ENCODE measurements at places on chromosomes 5 and 9. TPM values are rescaled to one million over a fixed set of nuclear protein-coding genes. Genes with fewer than 3 reads are reported as not detected.

Gene RNF180
- not detected for total RNA-seq

- no peak for DNase-seq
Measured at GRCh38 chr5:149583394-149583793, 2.1 kb downstream of the ARHGEF37 start.

Gene BNC2
- total RNA-seq = 0.37 TPM

DNA sequence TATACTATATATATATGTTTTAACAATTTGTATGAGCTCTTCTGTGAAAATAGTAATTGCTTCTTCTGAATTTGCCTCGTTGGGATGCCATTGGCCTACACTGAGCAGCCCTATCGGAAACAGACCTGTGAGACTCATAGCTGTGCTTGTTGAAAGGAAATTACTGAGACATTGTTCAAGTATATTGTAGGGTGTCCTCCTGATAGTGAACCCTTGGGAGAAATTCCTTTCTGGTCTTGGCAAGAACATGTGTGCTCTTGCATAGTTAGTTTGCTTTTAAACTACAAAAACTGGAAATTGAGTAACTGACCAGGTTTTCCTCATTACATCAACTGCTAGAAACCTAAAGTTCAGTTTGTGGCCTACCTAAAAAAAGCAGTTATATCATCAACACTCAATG is 160.9 kb downstream of the LURAP1L start:
- no peak for DNase-seq

- no peak for DNase-seq
Measured at GRCh38 chr9:134215699-134216448, 51.5 kb upstream of the RNU6ATAC start.

Gene SYK
- 9.0 TPM for total RNA-seq

Gene COL5A1
- 0.30 TPM for total RNA-seq

DNA sequence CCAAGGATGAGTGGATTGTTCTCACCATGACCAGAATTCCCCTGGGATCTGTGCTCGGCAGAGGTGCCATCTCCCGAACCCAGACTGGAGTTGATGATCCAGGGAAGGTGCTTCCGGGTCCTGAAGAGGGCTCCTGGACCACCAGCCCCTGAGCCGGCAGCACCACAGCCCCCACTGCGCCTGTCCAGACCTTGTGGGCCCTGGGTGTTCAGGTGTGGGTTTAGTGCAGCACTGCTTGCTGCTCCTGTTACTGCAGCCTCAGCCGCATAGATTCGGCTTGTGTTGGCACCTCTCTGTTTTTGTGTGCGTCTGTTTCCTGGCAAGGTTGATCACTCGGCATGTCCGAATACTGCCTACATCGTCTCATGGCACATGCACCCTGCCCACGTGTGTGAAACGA is 16.3 kb upstream of the NPM1 start:
- DNase-seq = no peak

GRCh38 chr9:80775530-80775929 is 913.8 kb downstream of the TLE1 start:
- DNase-seq = no peak

DNA sequence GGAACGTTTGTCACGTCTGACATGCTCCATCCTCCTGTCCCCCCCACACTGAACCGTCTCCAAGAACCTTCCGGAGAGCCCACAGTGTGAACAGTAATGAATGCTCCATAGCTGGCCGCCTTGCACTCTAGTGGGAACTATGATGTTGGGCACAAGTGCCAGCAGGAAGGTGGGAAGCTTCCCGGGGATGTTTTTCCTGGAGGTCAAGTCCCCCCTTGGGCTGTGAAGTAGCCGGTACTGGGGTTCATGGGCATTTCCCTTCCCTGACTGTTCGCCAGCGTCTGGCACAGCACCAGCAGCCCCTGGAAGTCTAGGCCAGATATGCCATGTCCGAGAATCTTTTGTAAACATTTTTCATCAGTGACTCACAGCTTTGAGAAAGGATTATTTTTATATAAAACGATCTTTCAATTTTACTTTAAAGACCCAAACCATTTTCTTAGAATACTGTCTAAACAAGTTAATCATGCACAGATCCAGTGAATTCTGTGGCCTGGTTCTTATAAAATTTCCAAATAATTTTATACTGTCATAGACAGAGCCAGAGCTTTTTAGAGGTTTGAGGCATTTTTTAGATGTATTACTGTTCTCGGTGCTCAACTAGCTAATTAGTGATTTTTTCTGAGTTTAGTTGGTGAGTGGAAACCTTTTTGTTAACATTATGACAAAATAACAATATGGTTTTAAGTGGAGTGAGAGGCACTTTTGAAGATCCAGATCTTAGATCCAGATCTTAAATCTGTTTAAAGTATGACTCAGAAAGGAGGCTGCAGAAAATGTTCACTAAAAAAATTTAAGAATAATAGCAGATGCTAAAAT is 11.6 kb downstream of the ABL1 start:
- no peak for DNase-seq

DNA sequence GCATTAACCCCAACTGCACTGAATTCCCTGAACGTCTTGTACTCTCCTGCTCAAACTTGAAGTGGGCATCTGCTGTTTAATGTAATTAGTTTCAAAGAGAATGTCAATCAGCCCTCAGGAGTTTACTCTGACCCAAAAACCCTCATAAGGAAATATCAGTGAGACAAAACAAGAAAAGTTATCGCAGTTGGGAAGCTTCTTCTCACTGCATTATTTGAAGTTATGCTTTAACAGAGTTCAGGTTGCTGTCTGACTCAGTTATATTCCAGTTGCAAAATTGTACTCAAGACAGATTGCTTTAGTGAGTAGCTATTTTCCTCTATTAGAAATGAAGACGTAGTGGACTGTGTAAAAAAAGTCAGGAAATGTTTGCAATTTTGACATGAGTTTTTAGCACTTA is 52.1 kb downstream of the PPIC start:
- no peak for DNase-seq

Gene SNCAIP
- not detected for total RNA-seq

All from HCT116 (cell line).